EH (cell line): ENCODE measurements at places on chromosomes 5 and 9.

- peak; percentile 94 for DNase-seq
Measured at GRCh38 chr9:76618762-76619161, 145.5 kb upstream of the PCA3 start.

- DNase-seq: no peak
Measured at GRCh38 chr5:105230516-105231157, 1668.0 kb upstream of the NUDT12 start.

GRCh38 chr5:5793242-5794117, 371.0 kb downstream of the ICE1 start:
- no peak for DNase-seq

DNA sequence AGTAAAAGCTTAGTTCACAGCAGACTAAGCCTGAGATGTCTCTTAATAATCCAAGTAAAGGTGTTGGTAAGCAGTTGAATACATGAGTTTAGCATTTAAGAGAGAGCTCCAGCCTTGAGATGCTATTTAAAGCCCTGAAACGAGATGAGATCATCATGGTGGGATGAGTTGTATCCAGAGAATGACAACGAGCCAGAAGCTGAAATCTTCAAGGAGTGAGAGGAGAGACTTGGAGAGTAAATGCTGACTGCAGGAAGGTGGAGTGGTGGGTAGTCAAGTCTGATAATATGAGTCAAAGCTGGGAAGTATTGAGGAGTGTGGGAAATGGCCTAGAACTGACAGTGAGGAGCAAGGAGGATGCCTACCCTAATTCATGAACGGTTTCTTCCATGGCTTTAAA, 53.7 kb downstream of the PLAC8L1 start:
- peak; percentile 76 for DNase-seq

DNA sequence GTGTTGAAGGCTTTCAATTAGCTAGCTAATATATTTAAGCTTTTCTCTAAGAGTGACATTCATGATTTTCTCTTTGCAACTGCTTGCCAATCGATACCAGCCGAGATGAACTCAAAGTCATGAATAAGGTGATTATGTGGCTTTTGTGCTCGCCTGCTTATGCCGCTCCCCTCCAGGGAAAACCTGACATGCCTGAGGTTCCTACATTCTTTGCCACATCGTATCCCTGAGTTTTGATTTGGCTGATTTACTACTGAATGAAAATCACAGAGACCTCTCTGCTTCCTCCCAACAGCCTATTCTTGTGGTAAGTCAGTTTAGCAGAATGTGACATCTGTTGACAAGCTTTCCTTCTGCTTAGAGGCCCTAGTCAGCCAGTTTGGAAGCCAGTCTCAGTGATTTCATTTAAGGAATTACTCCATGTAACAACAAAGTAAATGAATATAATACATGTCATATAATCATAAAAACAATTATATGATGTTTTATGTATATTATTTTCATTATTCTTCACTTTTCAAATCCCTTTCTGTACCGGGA, 513.4 kb downstream of the CSNK1G3 start:
- DNase-seq: no peak

GRCh38 chr9:134776080-134776796, 104.4 kb upstream of the FCN2 start:
- DNase-seq: peak; percentile 92

- no peak for DNase-seq
Measured at GRCh38 chr5:178323961-178324360, 91.4 kb upstream of the PHYKPL start.

DNA sequence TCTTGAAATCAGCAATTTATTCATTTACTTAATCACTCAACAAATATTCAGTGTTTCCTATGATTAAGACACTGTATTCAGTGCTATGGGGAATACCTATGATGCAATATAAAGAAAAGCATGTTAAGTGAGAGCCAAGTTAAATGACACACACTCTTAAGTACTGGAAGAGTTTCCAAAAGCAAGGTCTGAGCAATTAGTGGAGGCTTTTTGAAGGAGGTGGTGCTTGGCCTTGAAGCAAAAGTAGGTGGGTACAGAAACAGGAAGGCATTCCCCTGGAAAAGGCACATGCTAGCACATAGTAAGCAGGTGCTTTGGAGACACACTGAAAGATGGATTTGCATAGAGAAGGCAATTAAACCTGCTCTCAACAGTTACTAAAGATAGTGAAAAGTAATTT, 4.0 kb downstream of the TSLP start:
- peak; percentile 80 for DNase-seq

GRCh38 chr5:7565559-7565958, 169.6 kb downstream of the ADCY2 start:
- DNase-seq: no peak
